ENCODE measurements at places on chromosomes 16 and 17. TPM values are rescaled to one million over a fixed set of nuclear protein-coding genes. Genes with fewer than 3 reads are reported as not detected.
A peak's percentile ranks its signal among the peaks of the same experiment; 100 is the strongest.

ZNF385C gene
- total RNA-seq = 0.07 TPM

- no peak for DNase-seq
Measured at GRCh38 chr16:11315510-11315909, 29.7 kb upstream of the RMI2 start.

DNA sequence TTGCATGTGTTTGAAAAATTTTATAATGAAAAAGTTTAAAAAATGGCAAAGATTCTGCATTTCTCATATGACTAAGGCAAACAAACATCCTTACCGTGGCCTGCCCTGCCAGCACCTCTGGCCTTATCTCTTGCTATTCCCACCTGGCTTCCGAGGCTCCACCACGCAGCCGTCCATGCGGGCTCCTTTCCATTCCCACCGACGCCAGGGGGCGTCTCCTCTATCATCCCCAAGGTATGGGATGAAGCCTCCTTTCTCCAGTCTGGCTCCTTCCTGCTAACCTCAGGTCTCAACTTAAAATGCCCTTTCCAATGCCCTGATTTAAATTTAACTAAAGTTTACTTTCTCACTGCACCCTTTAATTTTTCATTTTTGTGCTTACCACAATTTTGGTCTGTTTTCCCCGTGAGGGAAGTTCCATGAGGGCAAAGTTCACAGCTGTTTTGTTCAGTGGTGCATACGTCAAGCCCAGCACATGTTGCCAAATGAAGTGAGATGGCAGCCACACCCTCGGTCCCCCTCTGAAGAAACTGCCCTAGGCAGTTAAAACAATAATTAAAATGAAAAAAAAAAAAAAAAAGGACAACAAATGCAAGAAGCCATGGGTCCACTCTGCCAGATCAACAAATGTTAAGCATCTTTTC is 13.3 kb upstream of the SDK2 start:
- DNase-seq = peak; percentile 52

KRTAP9-1 gene
- not detected for total RNA-seq

- no peak for DNase-seq
Measured at GRCh38 chr16:87575027-87575804, 27.1 kb upstream of the JPH3 start.

UBFD1 gene
- 131 TPM for total RNA-seq

PPY gene
- total RNA-seq = not detected
